ENCODE measurements at places on chromosomes 5 and 9.

DNA sequence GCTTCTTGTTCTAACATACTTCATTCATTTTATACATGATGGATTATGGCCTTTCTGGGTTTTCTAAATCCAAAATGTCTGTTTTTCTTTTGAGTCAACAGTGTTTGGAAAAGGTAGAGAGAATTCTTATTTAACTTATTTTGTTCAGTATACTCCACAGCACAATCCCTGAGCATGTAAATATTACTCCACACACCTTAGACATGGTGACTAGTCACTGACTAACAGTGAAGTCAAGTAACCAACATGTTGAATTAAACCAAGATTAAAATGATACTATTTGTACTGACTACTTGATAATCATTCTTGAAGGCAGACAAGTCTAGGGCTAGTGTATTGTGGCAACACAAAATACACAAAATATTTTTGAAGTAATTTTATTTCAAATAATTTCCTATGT, 55.0 kb downstream of the HAPLN1 start:
- no peak for DNase-seq

DNA sequence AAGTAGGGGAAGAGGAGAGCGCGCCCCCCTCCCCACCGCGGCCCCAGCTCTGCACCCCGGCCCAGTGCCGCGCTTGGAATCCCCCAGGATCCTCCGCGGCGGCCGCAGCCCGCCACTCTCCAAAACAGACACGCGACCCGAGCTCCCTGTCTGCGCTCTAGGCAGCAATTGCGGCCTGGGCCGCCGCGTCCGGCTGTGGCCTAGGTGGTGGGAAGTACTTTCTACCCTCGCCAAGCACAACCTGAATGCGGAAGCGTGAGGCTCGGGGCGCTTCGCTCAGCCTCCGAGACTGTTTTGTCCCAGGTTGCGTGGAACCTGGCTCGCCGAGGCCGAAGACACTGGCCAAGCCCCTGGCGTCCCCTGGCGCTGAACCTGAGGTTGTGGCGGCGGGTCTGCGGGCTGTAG, 3.3 kb upstream of the FOXB2 start:
- no peak for DNase-seq

- DNase-seq: no peak
These were observed 33.8 kb downstream of the KCNIP1 start for GRCh38 chr5:170537451-170538095.

DNA sequence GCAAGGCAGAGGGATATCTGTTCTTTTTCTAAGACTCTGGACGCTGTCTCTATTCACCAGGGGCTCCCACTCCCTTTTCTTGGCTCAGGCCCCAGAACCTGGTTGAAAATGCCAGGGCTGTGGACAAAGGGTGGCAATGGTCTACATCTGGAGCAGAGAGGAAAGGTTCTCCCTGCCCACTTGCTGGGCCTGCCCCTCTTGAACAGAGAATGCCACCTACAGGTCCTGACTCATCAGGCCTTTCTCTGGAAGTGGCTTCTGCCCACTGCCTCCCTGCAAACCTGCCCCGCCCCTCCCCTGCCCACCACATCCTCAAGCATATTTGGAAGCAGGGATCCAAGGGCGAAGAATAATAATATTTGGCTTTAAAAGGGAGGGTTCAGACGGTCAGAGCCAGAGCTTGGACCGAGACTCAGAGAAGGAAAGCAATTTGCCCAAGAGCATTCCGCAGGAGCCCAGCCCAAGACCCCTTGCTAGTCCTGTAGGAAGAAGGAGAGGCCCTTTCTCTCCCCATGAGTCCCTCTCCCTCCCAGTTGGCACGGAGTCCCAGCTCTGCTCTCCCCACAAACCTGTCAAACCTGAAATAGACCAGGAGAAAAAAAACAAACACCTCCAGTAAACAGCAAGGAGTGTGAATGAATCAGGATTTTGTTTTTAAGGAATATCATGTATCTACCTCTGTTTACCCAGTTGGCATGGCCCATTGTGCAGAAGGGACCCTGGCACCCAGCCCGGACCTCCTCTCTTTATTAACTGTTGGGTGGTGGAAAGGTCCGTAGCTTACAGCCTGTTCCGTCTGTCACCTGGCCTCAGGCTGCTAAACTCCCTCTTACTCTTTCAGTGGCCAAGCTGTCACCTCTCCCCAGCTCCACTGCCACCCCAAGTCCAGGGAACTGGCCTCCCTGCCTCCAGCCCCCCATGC, 37.7 kb upstream of the STXBP1 start:
- DNase-seq: no peak

GRCh38 chr5:17105744-17106418, 111.5 kb upstream of the BASP1 start:
- peak; percentile 80 for DNase-seq

- DNase-seq: no peak
These were observed 74.0 kb upstream of the PLPP1 start for GRCh38 chr5:55608595-55609349.

DNA sequence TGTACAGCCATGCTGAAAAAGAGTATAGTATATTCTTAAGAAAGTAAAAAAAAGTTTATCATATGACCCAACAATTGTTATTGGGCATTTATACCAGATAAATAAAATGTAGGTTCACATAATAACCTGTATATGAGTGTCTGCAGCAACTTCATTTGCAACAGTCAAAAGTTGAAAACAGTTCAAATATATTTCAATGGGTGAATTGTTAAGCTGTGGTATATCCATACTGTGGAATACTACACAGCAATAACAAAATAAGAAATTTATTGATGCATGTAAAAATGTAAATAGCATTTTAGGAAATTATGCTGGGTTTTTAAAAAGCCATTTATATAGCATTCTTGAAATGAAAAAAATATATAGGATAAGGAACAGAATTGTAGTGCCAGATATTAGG, 1420.1 kb upstream of the ACO1 start:
- DNase-seq: no peak

GRCh38 chr9:30771760-30772159, 1612.7 kb upstream of the ACO1 start:
- no peak for DNase-seq

DNA sequence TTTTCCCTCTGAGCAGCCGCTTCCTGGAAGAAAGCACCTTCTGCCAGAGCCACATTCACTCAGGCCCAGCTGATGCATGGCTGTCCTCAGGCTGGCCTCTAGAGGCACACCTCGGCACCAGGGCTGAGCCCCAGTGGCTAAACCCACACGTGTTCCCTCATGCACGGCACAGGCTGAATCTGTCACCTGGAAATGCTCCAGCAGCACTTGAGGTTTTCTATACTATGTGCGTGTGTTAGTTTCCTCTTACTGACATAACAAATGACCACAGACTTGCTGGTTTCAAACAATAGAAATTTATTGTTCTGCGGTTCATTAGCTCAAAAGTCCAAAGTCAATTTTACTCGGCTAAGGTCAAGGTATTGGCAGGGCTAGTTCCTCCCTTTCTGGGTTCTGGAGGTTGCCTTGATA, 141.4 kb downstream of the LRRC70 start:
- peak; percentile 29 for DNase-seq

DNA sequence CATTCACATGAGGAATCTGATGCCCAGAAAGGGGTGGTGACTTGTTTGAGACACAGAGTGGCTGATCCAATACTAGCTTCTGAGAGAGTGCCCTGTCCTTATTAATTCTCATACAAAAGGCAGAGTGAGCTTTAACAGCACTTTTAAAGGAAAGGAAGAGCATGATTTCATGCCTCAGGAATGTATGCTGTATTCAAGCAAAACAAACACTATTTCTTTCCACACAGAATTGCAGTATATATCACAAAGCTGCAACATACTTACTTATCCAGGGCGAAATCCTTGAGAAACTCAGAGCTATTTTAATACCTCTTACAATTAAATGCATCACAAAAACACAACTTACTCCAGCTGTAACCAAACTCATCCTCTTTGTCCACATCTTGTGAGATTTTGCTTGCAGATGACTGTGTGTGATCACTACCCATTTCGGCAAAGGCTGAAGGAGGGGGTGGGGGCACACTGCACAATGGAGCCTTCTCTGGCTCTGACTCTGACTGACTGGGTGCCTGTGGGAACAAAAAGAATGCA, 139.8 kb downstream of the MPDZ start:
- DNase-seq: peak; percentile 46

- DNase-seq: no peak
These were observed 79.8 kb downstream of the MRPL36 start for GRCh38 chr5:1719860-1720259.

GRCh38 chr9:136721339-136722092, 9.1 kb downstream of the DIPK1B start:
- no peak for DNase-seq

All from right hindlimb (tissue), 1 donor.